ENCODE measurements at places on chromosomes 7 and 10. TPM values are rescaled to one million over a fixed set of nuclear protein-coding genes. Genes with fewer than 3 reads are reported as not detected.

Gene TMEM139
- total RNA-seq = 5.4 TPM

GRCh38 chr7:44117801-44118429, 5.4 kb downstream of the POLD2 start:
- no peak for DNase-seq

DNA sequence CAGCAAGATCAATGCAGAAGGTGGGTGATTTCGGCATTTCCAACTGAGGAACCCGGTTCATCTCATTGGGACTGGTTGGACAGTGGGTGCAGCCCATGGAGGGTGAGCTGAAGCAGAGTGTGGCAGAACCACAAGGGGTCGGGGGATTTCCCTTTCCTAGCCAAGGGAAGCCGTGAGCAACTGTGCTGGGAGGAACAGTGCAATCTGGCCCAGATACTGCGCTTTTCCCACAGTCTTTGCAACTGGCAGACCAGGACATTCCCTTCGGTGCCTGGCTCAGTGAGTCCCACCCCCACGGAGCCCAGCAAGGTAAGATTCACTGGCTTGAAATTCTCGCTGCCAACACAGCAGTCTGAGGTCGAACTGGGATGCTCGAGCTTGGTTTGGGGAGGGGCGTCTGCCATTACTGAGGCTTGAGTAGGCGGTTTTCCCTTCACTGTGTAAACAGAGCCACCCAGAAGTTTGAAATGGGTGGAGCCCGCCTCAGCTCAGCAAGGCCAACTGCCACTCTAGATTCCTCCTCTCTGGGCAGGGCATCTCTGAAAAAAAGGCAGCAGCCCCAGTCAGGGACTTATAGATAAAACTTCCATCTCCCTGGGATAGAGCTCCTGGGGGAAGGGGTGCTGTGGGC, 58.6 kb upstream of the SLC26A5 start:
- no peak for DNase-seq

GRCh38 chr7:51316262-51316665, 345 bp downstream of the COBL start:
- no peak for DNase-seq

DNA sequence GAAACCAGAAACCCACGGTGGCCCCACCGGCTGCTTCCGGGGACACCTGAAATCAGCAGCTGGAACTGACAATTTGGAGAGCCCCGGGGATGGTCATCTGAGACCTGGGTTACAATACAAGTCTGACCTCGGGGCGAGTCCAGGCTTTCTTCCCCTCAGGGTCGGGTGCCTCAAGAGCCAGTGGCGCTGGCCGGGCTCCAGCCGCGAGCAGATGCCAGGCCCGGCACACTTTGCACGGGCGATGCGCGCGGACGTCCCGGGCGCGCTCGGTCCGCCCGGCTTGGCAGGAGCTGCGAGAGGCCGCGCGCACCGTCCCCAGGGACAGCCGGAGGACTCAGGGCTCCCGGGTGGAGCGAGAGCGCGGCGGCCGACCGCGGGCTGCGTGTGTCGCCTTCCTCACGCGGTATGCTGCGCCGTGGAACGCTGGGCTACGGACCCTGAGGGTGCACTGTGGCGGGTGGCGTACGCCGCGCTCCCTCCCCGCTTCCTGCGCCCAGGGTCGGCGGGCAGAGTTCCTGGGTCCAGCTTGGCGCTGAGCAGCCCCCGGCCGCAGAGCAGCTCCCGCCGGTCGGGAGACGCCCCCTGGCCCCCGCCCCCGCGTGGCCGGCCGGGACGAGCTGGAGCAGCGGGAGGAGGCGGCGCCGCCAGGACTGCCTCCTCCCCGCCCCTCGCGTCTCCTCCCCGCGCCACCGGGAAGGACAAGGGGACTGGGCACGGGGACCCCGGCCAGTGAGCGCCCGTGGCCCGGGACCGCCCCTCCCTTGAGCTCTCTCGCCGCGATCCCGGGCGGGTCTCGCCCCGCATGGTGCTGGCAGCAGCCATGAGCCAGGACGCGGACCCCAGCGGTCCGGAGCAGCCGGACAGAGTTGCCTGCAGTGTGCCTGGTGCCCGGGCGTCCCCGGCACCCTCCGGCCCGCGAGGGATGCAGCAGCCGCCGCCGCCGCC, at the start of gene RBM20:
TSS of gene RBM20 (plus strand) at position 684 of the 945 bp plus-strand sequence. CDS start at position 803, 119 bp downstream.
- DNase-seq = peak; percentile 82

DNA sequence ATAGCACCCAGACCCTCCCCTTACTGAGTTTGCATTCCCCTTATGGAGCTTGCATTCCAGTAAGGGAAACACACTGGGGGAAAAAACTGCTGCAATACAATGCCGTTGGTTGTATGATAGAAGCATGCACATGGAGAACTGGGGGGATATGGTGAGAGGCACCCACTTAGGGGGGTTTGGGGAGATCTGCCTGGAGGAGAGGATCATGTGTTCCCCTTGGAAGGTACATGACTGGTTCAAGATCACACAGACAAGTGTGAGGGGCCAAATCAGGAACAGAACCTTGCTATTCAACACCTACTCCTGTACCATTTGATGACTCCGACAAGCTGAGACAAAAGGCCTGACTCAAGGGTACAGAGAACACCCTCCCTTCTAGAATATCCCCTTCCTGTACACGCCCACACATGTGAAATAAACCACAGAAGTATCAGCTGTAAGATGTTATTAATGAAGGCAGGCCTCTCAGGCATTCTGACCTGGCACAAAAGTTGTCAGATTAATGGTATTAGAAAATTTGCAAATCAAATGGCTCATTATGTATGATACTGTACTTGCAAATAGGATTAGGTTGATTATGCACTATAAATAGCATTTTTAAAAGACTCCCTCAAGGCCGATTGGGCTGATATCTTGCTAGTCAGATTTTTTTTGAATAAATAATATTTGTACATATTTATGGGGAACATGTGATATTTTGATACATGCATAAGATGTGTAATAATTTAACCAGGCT, 122.2 kb downstream of the NPY start:
- DNase-seq = no peak

DNA sequence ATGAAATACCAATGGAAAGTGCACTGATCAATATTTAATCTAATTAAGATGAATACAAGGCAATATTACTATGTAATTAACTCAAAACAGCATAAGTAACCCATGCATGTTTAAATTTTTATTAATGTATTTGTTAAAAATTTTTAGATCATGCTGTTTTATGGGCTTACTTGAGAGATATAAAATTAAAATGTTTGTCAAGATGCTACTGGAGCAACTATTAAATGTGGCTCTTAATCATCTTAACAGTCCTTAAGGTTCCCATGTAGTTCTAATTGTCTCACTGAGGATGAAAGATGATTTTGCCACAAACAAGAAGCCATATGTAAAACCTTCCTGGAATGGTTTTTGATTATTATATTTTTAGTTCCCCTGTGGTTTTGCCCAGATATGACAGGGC, 897.1 kb downstream of the KCNMA1 start:
- no peak for DNase-seq

DNA sequence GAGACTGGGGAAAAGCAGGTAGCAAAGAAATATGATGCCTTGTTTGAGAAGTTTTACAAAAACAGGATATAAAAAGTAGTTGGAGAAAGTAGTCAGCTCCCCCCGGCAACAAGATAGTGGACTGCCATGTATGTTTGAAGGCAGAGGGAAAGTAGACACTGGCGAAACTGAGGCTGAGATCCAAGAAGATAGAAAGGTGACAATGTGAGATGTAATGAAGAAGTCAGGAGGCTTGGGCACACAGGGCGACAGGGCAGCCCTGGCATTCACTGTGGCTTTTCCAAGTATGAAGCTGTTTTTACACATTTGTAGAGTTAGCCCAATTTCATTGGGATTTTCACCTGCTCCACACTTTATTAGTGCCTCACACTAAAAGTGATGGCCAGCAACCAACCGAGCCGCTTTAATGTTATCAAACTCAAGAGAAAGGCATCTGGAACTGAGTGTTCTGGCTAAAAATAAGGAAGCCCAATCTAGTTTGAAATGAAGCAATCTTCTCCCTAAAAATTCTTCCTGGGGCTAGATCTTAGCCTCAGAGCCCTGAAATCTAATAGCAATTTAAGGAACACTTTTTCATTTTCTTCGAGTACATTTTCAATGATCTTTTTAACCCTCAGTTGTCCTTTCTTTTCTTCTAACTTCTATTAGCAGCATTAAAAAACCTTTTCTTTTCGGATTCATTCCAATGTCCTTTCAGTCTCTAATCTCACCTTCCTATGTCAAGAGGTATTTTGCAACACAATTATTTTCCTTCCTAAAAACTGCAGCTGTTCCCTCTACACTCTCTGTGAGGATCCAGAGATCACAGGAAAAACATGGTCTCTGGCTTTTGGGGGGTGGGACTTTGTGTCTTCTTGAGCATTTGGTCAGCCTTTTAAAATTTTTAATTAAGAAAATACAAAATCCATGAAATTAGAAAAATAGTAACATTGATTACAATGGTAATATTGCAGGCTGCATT, 108.0 kb downstream of the RNLS start:
- DNase-seq = no peak
